ENCODE measurements at places on chromosomes 5 and 9.

DNA sequence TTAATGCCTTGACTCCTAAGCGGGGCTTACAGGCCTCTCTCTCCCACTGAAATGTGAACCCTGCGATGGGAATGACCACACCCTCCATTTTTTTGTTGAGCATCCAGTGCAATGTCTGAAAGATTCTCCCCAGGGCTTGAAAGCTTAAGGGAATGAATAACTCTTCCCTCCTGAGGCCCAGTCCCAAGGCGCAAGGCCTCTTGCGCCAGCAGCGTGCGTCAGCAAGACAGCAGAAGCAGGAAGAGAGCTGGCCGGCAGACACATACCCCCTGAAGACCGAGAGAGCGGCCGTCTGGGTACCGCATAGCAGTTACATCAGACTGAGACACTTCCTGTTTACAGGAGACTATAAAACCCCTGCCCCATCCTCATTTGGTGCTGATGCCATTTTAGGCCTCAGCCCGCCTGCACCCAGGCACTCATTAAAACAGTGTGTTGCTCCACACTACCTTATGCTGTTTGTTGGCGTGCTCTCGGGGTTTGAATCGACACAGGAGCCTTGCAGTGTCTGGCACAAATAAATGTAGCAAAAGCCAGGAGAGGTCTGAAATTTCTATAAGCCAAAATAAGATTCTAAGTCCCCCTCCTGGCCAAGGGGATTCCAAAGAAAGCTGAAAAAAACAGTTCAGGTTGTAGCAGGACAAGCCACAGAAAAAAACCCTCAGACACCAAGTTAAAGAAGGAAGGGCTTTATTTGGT, 62.3 kb downstream of the GDNF start:
- DNase-seq, result no peak

DNA sequence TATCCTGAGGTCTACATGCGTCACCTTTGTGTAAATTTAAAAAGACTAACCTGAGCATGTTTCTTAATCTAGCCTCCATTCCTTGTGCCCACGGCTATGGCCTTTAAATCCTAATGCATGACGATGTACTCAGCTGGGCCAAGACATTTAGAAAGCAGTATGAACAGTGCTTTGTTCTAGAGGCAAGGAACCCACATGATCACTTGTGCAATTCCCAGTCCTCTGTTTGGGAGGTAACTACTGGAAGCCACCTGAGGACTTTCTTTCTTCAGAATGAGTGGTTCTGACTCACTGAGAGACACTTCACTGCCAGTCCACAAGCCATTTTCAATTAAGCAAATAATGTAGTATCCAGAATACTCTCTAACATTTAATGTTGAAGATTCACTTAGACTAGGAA, 181.3 kb downstream of the RAB3C start:
- no peak for DNase-seq

DNA sequence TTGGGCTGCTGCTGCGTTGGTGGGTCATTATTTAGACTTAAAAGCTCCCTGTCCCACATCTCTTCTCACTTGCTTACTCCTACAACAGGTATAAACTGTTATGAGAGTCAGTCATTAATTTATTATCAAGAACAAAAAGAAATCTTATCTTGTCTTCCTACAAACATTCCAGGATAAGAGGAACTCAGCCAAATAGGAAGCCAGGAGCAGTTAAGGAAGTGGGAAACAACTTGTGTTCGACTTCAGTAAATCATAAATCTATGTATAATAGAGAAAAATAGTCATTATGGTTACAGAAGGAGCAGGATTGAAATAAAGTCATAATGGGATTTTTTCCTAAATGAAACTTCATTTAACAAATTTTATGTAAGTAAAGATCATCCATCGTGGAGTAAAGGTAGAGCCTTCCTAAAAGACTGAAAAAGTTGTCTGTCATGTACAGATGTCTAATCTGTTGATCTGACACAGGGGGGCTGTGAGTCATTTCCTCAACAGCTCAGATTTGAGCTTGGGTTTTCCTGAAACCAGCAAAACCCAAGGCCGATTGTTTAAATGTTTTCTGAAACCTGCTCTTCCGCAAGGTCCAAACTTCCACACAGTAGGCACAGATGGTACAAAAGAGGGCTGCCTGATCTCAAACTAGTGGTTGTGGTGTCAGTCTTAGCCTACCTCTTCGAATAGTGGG, 25.3 kb upstream of the LRRTM2 start:
- DNase-seq, result no peak

GRCh38 chr5:167533814-167534795, 757.3 kb upstream of the WWC1 start:
- no peak for DNase-seq

DNA sequence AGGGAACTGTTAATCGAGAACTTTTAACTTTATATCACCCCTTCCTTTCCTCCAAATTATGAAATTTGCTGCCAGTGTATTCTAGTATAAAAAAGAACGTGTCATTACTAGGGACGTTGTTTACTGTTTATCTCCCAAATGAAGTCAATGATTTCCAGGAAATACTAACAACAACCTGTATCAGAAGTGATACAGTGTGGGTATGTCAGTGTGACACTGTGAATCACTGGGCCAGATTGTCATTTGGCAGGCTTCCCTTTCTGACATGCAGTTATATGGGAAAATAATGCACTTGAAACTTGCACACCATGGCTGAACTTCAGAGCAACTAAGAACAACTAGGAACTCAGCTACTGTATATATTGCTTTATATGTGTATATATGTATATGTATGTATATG, 12.6 kb downstream of the ZNF462 start:
- no peak for DNase-seq

GRCh38 chr5:178108446-178108845, 4.9 kb upstream of the N4BP3 start:
- DNase-seq, result no peak

DNA sequence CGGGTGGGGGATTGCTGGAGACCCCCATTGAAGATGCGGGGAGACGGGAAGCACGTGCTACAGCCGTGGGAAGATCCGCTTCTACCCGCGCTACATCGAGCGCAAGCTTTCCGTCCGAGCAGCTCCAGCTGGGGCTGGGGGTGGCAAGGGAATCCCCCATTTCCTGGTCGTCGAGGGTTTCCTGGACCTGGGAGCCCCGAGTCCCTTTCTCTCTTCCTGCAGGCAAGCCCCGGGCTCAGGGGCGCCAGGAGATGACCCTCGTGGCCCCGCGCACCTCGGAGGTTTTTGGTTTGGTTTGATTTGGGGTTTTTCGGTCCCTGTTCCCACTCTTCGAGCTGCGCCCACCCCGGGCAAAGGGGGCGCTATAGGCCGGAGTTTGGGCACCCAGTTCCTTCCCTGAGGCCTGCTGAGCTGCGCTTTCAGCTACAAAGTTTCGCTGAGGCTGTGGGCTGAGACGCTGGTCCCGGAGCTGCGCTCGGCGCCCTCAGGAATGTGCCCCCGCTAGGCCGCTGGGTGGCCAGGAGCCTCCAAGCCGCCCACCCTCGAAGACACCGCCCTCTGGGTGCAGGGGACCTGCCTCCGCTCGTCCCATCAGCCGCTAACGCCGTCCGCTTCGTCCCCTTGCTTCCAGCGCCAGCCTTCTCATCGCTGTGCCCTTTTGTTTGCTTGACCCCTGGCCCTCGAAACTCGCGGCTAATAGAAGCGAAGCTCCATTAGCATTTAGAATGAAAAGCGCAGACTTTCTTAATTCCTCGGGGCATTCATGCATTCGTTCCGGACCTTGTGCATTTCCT, 2.9 kb downstream of the NR4A3 start:
- no peak for DNase-seq

DNA sequence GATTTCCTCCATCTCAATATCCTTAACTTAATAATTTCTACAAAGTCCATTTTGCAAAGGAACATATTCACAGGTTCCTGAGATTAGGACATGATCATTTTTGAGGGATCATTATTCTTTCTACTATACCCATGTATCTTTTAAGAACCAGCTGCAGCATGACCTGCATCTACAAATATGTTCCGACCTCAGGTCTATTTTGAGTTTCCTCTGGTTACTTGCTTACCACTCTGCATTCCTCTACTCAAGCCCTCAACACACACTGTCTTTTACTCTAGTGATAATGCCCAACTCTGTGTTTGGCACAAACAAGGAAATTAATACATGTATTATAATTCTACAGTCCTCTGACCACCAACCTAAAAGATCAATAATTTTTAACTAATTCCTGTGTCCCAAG, 386.1 kb downstream of the DNAH5 start:
- DNase-seq, result no peak

- DNase-seq, result no peak
Observed at GRCh38 chr5:142972064-142972570, 201.9 kb downstream of the ARHGAP26 start.

- DNase-seq, result no peak
Observed at GRCh38 chr5:160167624-160168165, 48.4 kb upstream of the PWWP2A start.

- DNase-seq, result no peak
Observed at GRCh38 chr9:134964271-134965055, 46.8 kb upstream of the FCN1 start.

DNA sequence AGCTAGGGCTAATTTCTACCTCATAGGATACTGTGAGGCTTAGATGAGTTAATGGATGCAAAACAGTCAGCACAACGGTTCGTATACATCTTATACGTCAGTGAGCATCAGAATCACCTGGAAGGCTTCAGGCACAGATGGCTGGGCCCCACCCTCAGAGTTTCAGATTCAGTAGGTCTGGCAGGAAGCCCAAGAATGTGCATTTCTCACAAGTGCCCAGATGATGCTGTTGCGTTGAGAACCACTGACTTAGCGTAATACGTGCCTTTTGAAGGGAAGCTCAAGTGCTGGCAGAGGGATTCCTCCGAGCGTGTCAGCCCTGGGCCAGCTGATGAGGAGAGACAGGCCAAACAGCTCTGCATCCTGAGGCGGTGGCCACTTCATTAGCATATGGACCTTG, 117.1 kb upstream of the WWC1 start:
- no peak for DNase-seq

- DNase-seq, result peak; percentile 65
Observed at GRCh38 chr9:89604729-89605464, at the start of gene GADD45G. Gene GADD45G (plus strand): TSS chr9:89605012. CDS start chr9:89605122, 110 bp downstream.

GRCh38 chr9:76725011-76725546, 39.2 kb upstream of the PCA3 start:
- DNase-seq, result no peak

- no peak for DNase-seq
Observed at GRCh38 chr9:83466351-83466750, 71.8 kb downstream of the FRMD3 start.

GRCh38 chr9:24936117-24936516, 390.4 kb upstream of the IZUMO3 start:
- no peak for DNase-seq

DNA sequence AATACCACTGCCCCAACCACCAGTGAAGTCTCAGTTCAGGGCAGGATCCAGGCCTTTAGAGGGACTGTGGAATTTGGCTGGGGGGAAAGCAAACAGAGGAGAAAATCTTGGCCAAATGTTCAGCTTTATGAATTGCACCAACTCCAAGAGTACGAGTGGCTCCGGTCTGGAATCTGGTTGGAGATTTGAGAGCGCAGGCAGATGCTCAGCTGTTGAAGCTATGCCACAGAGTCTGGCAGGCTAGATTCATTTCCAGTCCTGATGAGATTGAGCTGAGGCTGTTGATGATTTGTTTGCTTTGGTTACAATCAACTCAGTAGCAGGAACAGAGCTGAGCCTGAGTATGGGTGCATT, 9.1 kb upstream of the HSPB3 start:
- no peak for DNase-seq

DNA sequence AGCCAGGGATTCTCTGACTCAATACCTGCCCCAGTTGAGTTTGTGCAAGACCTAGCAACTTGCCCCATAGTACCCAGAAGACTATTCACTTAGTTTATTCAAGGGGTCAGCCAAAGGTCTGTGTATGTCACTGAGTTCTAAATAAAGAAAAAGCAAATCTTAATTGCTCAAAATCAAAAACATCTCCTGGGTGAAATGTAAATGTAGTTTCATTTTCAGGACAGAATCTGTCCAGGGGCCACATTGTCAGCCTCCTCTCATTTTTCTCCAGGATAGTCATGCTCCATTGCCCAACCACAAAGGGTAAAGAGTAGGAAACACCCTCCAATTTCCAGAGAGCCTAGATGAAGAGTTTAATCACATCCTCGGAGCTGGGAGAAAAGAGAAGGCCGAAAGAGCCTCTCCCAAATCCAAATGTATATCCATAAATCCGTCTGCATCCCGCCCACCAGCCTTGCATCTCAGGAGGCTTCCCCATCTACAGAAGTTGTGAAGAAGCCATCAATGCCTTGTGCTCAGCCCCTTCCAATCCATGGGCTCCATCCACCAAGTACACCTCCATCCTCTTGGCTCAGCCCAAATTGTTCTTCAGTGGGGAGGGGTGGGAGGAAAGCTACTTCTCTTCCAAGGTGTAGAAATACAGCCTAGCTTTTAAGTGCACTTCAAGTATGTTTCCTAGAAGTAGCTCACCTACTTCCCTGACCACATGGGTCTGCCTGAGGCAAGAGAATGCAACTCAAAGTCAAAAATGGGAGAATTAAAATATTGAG, 26.9 kb downstream of the ADAM19 start:
- DNase-seq, result no peak

DNA sequence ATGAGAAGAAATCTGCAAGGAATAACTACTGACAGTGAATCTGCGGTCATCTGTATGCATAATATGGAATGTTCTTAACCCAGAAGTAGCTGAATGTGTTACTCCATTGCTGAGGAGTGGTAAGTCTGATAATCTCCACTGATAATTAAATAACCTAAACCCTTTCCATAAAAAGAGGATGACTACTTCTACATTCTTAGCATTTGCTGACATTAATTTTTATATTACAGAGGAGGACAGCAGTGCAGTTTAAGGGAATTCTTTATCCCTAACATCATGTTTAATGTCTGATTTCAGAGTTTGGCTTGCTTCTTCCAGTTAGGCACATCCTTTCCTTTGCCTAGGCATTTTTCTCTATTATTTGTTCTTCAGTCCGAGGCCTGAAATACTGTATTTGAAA, 52.2 kb downstream of the CDC42SE2 start:
- no peak for DNase-seq

- DNase-seq, result no peak
Observed at GRCh38 chr5:158882660-158883059, 217.1 kb downstream of the EBF1 start.

- DNase-seq, result no peak
Observed at GRCh38 chr5:92704590-92704989, 876.4 kb downstream of the NR2F1-AS1 start.

GRCh38 chr5:32115985-32116384, 58.1 kb downstream of the GOLPH3 start:
- no peak for DNase-seq

DNA sequence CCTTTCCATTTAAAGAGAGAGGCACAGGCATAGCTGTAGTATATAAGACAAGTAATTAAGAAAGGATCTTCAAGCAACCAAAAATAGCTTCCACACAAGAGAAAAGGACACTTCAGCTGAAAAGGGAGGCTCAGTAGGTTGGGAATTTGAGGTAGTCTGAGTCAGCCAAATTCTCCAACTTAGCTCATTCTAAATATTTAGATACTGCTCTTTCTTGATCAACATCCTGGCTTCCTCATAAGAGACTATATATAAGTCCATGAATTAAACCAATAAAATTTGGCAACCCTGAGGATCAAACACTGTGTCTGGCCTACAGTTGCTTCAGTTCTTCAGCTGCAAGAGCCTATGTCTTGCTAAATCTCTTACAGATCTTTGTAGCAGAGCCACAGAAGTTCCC, 17.8 kb downstream of the HINT1 start:
- DNase-seq, result no peak

- no peak for DNase-seq
Observed at GRCh38 chr9:28832168-28832770, 1259.0 kb upstream of the C9orf72 start.
